ENCODE measurements at places on chromosomes 12 and 14.
A peak's percentile ranks its signal among the peaks of the same experiment; 100 is the strongest.

- peak; percentile 10 for DNase-seq
These were observed 148.1 kb upstream of the NRXN3 start for GRCh38 chr14:78022059-78022458.

DNA sequence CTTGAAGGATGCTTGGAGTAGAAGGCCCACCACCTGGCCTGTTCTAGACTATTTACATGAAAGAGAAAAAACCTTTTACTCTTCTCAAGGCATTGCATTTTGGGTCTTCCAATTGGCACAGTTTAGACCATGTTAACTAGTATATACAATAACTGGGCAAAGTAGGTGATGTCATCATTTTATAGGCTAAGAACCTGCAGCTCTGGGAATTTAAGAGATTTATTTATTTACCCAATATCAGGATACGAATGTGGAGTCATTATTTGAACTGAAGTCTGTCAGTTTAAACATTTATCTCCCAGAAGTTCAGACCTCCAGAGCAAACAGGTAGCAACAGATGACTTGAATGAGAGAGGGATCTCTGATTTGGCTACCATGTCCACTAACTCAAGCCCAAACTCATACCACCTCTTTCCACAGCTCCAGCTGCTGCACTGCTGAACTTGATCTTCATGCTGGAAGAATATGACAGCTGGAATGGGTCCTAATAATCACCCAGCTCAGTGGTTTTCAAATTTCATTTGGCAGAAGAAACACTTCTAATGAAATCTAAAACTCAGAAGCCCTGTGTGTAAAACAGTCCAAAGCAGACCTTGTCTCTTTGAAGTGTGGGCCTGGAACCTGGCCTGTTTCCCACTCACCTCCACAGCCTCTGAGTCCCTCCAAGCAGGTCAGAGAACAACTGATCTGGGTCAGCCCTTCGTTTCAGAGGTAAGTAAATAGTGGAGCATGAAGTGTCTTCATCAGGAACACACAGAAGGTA, 179.2 kb downstream of the EMP1 start:
- DNase-seq, result no peak

DNA sequence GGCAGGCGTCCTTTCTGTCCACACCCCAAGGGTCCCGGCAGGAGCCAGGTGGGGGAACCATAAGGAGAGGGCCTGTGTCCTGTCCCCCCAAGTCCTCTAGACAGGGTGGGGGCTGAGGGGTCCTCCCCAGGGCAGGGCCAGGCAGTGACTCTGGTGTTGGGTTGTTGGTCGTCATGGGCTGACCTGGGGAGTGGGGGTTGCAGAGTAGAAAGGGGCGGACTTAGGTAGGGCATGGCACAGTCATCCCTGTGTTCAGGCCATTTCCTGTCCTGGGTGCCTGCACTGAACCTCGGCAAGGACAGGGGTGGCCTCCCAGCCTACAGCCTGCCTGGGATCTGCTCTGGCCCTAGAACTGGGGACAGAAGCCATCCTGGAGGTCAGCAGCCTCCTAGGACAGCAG, 356.2 kb downstream of the TMEM121 start:
- DNase-seq, result no peak

DNA sequence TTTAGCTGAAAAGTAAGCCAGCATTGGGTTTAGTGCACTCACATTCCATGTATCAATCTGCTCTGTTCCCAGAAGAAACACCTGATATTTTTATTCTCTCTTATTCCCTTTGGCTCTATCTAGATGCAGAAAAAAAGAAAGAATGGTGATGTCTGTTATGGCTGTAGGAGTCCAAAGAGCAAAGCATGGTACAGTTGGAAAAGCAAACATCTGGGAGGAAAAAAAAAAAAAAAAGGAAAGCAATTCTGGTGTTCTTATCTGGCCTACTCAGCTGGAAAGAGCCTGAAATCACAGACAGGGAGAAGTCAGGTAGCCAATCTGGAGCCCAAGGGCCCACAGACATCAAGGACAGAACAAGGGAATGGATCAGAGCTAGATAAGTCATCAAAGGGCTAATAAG, 293.9 kb downstream of the DUSP6 start:
- DNase-seq, result no peak

- no peak for DNase-seq
These were observed 133.2 kb downstream of the PRKCH start for GRCh38 chr14:61454545-61454944.

Data from GM04503 (cell line).